ENCODE measurements at places on chromosomes 3 and 15.

GRCh38 chr15:69042531-69042930 is 28.0 kb downstream of the NOX5 start:
- no peak for DNase-seq

DNA sequence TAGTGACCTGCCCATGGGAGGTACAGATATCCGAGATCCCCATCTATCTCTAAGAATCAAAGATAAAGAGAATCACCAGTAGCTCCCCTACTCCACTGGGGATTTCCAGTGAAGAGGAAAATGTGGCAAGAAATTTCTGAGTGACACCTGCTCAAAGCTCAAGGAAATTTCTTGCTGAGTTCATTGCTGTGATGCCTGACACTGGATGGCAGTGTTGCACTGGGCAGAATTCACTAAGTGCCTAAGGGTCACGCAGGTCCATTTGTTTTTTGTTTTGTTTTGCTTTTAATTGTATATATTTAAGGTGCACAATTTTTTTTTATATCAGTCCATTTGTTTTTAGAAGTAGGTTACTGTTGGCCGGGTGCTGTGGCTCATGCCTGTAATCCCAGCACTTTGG is 109.5 kb upstream of the KCNAB1 start:
- no peak for DNase-seq

- DNase-seq: no peak
Observed at GRCh38 chr15:96038650-96039049, 291.9 kb upstream of the NR2F2 start.

DNA sequence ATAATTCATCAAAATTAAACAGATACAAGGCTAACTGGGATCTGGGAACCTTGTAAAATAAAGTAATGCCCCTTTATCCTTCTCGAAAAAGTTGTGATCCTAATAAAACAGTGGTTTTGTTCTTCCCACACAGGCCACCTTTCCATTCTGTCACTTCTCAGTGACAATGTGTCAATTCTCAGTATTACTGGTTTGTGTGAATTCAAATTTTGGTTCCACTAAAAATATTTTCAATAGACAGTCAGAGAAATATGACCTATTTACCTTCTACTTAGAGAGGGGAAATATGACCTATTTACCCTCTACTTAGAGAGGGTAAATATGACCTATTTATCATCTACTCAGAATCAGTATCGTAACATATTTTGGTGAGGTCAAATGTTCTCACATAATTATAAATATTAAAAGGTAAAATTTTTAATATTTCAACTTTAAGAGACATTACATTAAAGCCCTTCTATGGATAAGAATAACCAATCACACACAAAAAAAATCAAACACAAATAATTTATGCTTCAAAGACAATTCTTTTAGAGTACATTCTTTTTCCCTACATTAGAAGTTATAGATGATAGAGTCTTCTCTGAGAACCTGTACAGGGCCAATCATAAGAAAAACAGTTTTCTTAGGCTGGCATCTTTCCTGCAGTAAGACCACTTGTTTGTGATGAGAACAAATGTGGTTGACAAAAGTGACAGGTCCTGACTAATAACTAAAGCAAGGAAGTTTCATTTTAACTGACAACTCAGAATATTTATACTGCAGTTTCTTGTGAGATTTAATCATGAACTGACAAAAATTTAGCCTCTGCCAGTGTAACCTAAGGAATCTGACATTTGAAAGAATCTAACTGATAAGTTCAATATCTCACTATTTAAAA is 323.3 kb downstream of the DIPK2A start:
- DNase-seq: no peak

DNA sequence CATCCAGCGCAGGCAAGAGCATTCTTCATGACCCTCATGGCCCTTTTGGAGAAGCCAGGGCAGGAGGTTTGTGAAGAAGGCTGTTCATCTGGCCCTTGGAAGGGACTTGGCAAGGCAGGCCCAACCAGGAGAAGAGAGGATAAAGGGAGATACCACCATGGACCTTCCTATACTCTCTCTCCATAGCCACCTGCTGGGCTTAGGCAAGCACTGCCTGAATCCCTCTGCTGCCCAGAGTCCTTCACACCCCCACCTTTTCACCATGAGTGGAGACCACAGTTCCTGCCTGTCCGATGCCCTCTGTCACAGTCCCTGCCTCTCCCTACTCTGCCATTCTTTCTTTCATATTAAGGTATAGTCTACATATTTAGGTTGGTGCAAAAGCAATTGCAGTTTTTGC is 10.6 kb upstream of the SFMBT1 start:
- DNase-seq: no peak

DNA sequence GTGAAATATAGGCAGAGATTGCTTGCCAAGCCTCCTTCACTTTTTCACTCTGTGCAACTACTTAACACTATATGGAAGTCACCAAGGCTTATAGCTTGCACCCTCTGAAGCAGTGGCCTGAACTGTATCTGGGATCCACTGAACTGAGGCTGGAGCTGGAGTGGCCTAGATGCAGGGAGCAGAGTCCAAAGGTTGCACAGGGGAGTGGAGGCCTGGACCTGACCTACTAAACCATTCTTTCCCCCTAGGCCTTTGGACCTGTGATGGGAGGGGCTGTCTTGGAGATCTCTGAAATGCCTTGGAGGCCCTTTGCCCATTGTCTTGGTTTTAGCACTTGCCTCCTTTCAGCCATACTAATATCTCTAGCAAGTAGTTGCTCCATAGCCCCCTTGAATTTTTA is 57.5 kb downstream of the P2RY1 start:
- no peak for DNase-seq

DNA sequence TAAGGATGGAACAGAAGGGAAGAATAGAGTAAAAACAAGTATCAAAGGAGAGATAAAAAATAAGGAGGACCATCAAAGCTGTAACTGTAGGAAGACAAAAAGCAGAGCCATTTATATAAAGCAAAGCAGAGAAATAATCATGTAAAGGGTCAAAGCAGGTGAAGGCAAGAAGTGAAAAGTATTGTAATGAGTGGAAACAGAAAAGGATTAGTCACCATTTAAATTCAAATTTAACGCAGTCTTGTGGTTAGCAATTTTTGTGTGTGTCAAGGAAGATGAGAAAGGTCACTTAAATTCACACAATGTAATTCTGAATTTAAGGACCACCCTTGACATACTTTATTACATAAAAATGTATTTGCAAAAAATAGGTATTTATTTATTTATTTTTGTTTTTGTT is 567.8 kb downstream of the ROBO1 start:
- no peak for DNase-seq

DNA sequence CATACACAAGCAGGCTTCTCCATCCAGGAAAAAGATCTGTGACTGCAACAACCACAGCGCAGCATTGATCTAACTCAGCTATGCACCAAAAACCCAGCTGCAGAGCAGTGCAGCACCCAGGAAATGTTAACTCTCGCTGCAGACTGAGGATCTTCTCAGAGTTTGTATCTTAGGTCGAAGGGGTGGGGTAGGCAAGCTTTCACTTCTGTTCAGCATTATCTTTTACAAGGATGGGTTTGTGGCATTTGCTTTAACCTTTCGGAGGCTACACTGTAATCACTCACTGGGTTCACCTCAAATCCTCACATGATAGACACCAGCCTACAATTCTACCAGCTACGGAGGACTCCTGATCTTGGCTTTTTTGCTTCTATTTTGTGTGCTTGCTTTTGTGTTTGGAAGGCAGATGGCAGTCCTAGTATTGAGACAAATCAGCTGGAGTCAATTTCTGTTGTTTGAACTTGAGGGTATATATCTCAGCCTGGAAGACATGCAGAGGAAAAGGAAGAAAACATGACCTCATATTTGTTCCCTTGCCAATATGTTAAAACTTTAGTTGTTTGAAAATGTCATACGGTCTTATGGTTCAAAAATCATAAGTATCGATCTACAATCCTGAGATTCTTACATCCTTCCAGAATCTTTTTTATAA is 25.2 kb downstream of the LRRK1 start:
- DNase-seq: no peak

DNA sequence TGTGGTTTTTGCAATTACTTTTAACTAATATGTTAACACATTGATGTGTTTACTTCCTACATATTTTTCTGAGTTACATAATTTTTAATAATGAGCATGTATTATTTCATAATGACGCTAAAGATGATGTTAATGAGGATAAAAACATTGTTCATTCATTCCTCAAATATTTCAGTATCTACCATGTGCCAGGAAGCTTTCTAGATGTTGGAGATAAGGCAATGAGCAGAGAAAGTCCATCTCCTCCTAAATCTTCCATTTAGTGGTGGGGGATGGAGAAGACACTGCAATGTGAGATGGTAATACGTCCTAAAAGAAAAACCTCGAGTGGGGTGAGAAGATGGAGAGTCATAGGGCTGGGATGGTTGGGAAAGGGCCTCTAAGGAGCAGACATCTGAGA is 132.7 kb downstream of the MYLK start:
- DNase-seq: no peak

- no peak for DNase-seq
Observed at GRCh38 chr3:140715035-140715434, 37.2 kb downstream of the TRIM42 start.

DNA sequence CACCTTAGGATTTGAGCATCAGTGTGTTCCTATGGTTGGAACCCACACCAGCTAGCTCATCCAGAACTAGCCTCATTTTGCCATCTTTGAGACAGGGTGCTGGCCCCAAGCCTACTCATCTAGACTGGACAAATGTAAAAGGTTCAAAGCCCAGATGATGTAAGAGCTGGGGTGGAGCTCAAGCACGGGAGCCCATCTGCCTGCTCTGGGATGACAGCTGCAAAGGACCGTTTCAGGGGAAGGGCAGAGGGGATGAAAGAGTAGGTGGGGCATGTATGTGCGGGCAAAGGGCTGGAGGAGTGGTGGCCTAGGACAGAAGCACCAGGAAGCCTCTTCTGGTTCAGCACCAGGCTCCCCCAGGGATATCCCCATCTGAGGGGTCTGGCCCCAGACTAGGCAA is 15.8 kb downstream of the CLK3 start:
- DNase-seq: no peak

DNA sequence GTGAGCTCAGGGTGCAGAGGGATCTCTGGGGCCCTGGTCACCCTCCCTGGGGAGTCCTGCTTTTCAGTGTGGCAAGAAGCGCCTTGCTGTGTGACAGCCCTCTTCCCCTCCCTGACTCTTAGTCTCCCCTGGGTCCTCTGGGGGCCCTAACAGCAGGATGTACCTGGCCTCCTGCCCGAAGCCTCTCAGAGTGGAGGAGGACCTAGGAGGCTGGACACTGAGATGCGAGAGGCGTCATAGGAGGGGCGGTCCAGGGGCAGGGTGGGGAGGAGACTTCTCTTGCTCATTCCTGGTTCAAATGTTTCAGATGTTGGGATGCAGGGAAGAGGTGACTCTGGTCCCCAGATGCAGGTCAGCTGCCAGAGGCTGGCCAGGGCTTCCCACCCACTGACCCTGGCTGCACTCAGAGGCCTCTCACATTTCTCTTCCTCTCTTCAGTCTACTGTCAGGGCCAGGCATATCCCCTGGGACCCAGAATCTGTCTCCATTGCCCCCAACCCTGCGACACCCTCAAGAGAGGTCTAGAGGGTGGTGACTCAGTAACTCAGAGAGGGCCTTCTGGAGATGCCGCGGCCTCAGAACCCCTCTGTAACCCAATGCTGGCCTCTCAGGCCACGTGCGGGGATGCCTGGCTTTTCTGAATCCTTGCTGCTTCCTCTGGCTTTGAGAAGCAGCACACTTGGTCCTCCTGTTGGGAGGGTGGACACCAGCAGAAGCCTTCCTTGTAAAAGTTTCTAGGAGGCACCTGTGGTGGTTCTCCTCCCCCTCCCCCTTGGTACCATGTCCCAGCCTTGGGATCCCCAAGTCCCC is 25.9 kb downstream of the SNX33 start:
- no peak for DNase-seq

DNA sequence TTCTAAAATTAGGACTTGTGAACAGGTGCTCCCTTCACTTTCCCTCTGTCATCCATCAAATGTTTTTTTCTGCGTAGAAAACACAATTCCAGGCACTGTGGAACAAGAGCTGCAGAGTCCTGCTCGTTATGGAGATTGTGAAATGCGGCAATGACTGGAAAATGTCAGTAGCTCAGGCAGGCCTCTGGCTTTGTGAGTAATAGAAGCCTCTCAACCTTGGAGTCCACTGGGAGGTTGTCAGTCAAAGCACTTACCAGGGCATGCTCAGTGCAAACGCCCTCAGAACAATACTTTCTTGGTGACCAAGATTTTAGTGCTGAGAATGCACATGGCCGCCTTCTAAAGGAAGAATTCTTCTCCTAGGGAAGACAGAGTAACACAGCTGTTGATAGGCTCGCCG is 26.7 kb upstream of the MED12L start:
- no peak for DNase-seq

DNA sequence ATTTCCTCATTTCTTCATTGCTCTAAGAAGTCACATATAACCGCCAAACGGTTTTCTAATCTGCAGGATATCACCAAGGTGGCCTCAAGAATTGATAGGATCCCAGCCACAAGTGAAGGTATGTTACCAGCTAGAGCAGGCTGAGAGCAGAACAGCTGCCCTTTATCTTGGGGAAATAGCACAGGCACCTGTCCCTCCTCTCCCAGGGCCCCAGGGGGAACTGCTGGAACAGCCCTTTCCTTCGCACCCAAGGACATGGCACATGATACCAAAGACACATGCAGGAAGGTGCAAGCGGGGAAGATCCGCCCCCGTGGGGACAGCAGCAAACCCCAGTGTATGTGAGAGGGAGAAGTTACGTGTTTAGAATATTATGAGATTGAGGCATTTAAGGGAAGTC is 35.3 kb downstream of the HOMER2 start:
- no peak for DNase-seq

DNA sequence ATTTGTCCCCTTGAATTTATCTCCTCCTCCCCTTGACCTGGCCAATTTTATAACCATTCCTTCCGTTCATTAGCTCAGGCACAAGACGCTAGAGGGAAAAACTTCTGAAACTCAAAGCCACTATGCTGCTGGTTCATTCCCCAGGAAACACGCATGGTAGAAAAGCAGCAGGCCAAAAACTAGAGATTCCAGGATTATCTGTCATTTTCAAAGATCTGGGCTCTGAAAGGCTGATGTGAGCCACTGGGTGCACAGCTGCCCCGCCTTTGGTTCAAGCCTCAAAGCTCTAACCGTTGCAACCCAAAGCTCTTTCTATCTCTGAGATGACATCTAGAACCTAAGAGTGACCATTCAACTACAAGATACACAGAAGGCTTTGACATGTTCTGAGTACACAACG is 6.1 kb downstream of the ANP32A start:
- no peak for DNase-seq

DNA sequence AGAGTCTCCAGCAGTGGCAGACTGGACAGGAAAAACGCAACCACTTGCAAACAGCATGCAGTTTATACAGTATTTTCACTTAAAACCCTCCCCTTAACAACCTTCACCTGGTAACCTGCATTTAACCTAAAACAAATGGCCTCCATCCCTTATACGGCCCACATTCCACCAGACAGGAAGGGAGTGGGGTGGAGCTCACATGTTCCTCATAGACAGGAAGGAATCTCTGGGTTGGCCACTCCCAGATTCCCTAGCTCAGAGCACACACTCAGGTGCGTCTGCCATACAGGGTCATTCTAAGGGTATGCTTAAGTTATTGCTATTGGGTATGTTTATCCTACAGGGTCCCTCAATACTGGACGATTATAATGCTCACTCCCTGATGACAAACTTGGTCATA is 16.8 kb upstream of the ABHD2 start:
- no peak for DNase-seq

- DNase-seq: no peak
Observed at GRCh38 chr3:188270423-188270972, 116.5 kb downstream of the LPP start.

- DNase-seq: no peak
Observed at GRCh38 chr3:71251156-71251775, 332.3 kb downstream of the FOXP1 start.
